ENCODE measurements at places on chromosomes 7 and 10.

DNA sequence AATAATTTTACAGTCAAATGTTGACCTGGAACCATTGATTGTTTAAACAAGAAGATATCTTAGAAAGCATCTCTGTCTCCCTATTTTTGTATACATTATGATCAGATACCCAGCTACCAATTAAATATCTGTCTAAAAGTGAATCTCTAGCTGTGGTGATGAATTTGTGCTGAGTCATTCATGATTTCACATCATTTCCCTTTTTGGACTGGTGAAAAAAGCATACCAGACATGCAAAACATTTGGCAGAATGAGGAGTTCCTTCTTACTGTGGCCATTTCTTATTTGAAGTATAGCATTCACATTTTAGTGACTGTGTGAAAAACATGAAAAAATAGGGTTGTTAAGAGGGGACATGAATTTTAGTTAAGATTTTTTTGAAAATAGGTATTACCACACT, 98.0 kb upstream of the GATA3 start:
- DNase-seq: peak; percentile 15

DNA sequence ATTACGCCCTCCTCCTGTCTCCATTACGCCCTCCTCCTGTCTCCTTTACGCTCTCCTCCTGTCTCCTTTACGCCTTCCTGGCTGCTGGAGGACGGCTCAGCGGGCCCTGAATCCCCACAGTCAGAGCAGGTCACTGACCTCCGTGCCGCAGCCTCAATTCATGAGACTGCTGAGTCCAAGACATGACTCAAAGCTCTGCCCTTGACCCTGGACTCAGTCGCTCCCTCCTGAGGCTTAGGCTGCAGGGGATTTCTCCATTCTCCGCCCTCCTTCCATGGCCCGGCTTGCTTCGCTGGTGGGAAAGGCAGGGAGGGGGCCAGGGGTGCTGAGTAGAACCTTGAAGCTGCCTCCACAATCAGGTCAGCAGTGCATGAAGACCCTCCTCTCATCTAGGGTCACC, 21.0 kb upstream of the FOXL3 start:
- DNase-seq: no peak

DNA sequence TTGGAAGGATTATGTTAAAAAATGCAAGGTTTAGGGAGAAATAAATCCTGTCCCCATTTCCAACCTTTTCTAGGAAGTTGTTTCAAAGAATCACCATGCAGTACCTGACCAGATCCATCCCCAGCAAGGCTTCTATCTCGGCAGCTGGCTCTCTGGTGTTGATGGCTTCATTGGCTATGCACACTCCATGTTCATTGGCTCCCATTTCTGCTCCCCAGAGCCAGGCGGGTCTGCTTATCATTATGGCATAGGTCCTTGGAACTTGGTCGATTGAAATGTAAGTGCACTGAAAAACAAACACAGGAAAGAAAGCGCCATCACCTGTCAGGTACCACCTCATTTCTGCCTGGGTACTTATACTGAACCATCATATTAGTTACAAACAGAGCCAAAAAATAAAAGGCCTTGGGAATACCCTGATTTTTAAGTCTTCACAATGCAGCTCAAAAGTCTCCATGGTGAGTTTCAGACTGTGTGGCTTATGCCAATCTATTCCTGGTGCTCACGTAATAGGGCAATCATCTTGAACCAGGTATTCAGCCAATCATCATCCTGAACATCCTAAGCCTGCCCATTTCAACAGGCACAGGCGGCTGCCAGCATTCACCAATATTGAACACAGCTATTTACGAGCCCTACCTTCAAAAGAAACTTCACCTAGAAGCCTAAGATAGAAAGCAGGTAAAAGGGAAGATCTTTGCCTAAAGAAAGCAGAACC, 34.4 kb downstream of the SCRN1 start:
- no peak for DNase-seq

DNA sequence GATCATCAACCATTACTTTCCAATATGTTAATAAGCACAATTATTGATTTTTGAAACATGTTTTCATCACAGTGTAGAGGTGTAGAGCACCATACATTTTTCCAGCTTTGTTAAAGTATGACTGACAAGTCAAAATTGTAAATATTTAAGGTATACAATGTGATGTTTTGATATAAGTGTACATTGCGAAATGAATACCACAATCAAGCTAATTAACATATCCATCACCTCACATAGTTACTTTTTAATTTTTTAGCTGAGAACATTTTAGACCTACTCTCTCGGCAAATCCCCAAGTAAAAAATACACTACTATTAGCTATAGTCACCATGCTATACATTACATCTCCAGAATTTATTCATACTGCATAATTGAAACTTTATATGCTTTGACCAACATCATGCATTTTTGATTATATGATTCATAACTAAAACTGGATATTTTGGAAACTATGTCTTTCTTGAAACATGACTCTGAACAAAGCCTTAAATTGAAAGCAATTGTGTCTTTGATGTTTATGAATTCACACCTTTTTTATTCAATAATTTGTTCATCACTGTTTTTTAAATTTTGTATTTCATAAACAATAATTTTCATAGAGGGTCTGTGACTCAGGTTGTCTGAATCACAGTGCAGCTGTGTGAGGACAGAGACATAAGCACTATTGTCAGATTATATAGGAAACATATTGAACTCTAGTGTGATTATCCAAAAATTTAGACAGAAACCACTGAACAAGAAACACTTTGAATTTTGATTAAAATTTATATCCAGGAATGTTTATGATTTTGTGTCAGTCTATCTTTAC, 486.1 kb downstream of the SEMA3D start:
- DNase-seq: no peak

GRCh38 chr10:43817368-43817767, 168.7 kb upstream of the ZNF32 start:
- DNase-seq: no peak

DNA sequence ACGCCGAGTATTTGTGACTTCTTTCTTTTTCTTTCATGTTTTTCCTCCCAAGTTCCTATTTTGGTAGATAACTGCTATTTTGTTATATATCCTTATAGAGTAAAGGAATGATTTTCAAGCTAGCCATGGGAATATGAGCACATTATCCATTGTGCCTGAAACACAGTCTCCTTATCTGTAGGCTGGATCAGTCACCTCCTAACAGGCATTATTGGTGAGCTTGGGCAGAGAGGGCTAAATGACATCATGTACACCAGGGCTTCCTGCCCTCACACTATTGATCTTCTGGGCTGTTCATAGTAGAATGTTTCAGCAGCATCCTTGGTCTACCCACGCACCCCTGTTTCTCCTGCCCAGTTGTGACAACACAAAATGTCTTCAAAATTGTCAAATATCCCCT, 88.1 kb upstream of the CTBP2 start:
- DNase-seq: no peak

DNA sequence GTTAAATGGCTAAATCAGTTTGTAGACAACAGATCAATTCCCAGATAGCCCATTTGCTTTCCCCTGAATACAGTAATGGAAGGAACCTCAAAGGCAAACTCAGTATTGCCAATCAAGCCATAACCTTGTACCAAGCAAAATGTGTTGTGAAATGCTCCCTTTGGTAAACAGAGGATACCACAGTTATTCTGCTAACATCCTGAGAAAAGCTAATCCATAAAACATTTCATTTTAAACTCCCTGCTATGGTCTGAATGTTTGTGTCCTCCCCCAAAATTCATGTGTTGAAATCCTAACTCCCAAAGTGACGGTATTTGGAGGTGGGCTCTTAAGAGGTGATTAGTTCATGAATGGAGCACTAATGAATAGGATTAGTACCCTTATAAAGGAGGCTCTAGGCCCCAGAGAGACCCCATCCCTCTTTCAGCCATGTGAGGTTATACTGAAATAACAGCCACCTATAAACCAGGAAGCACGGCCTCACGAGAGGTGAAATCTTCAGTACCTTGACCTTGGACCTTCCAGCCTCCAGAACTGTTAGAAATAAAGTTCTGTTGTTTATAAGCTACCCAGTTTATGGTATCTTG, 89.3 kb upstream of the RNF148 start:
- DNase-seq: no peak

DNA sequence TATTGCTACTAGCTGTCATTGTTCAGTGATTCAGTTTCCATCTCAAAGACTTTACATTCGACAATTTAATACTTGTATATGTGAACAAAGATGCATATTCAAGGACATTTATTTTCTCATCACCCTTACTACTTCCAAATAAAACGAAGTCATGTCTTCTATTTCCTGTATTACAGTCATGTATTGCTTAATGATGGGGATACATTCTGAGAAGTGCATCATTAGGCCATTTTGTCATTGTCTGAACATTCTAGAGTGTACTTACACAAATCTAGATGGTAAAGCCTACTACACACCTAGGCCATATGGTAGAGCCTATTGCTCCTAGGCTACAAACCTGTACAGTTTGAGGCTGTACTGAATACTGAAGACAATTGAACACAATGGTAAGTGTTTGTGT, 6.5 kb downstream of the C10orf95 start:
- no peak for DNase-seq

DNA sequence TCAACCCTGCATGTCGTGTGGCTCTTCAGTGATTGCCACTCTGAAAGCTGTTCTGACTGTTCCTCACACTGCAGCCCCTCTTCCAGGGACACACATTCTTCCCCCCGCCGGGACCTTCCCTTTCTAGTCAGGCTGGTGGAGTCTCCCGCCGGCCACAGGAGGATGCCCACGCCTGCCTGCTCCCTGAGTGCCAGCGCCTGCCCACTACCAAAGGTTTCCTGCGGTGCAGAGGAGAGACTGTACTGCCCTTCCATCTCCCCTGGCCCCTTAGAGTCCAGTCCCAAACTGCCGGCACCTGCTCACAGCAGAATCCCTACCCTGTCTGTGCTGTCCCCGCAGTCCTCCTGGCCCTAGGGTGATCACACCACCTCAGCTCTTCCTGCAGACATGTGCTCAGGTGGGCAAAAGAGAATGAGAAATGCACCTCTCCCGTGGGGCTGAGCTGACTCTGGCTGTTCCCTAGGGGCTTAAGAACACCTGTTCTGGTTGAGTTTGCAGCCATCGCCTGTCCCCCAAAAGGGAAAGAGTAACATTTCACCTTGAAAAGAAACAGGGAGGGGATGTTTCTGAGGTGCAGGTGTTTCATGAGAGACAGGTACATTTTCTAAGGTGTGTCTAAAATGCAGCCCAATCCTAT, 1.4 kb downstream of the PODXL start:
- DNase-seq: no peak

DNA sequence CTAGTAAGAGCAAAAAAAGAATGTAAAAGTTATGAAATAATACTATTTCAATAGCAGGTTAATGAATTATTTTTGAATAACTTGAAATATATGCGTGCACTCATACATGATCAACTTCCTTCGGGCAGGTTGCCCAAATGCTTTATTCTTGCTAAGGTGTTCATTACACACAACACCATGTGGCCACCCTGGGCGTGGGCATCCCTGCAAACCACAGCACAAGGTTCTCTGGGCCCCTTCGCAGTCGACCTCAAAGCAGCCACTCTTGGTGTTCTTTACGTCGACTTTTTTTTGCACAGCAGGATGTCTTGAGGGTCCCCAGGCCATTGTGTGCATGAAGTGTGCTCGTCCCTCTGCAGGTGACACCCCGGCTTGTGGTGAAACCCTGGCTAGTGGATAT, 300.7 kb upstream of the PITRM1 start:
- no peak for DNase-seq

GRCh38 chr10:71964098-71964742, at the start of gene CHST3:
Gene CHST3 (plus strand): TSS chr10:71964395. CDS start chr10:72005843, 41,448 bp downstream.
- peak; percentile 37 for DNase-seq

DNA sequence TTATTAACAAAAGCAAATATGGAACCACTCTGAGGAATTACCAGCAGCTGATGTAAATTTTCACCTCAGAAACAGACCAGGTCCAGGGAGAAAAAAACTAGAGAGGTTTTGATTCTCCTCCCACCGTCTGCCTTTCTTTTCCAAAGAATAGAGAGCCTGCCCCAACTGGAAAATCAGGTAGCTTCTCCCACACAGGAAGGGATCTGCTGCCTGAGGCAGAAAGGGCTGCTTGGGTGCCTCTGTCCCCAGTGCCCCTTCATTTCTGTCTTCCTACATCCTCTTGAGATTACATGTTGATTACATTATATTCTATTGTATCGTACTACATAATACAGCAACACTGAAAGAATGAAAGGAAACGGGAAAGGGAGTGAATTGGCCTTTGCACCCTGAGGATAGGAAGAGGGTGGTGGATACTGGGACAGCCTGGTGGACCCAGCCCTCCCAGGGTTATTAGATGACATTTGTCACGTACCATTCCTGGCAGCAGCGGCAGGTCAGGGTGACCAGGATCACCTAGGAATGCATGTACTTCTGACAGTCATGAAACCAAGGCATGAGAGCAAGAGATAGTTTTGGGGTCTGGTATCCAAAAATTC, 8.9 kb downstream of the ST8SIA6 start:
- DNase-seq: no peak

DNA sequence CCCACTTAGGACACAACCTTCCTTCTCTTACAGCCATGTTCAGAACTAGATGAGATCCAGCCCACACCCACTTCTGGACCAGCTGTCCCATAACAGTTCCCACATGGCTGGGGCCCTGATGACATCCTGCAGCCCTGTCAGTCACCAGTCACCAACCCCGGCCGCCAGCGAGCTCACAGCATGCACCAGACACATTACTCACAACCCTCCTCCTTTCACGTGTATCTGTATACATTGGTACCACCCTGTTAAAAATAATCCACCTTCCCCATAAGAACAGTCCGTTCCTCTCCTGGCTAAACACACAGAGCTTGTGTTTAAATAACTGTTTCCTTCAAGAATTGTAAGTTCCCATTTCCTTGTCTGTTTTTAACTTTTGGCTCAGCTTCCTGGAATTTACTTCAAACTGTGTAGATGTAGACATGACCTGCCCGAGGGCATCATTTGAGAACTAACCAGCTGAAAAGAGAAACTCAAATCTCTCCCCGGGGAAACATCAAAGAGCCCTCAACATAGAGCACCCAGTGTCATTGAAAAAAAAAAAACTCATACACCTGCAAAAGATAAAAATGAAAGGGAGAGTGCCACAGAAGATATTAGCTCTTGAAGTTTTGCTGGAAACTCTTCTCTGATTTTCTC, 26.0 kb upstream of the PRLHR start:
- no peak for DNase-seq

DNA sequence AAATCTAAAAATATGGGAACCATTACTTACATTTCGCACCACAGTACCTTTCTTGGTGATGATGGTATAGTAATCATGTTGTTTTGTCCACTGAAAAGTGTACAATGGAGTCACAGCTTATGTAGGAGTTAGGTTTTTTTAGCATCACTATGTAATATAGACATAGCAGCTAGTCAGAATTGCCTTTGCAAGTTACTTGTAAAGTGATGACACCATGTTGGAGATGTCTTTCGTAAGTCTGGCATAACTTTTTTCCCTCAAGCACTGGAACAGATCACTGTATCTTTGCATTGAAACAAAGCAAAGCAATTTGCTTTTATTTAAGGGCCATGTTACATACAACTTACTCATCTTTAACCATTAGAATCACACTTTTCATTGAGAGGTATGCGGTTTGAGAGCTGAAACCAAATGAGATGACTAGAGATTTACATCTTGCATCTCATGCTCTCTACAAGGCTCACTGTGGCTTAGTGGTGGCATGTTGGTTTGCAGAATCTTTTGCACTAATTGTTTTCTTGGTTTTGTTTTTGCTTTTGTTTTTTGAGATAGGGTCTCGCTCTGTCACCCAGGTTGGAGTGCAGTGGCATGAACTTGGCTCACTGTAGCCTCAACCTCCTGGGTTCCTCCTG, 18.3 kb downstream of the UBN2 start:
- DNase-seq: no peak

Data from HTR-8/SVneo (cell line).